ENCODE measurements at places on chromosomes 7 and 10.

DNA sequence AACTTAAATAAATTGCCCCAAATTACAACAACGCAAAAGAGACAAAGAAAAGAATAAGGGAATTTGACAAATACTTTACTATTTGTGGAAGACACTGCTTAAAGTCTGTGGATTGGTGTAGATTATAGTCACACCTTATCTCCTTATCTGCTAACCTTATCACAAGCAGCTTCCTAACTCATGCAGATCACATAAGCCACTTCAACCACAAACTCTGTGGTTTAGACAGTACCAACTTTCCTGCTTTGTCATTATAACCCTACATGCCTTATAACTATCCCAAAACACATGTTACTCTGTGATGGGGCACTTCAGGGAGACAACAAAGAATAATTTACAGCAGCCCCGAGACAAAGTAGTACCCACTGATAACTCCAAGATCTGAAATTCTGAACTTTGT is 41.5 kb upstream of the PPP3CB start:
- no peak for DNase-seq

DNA sequence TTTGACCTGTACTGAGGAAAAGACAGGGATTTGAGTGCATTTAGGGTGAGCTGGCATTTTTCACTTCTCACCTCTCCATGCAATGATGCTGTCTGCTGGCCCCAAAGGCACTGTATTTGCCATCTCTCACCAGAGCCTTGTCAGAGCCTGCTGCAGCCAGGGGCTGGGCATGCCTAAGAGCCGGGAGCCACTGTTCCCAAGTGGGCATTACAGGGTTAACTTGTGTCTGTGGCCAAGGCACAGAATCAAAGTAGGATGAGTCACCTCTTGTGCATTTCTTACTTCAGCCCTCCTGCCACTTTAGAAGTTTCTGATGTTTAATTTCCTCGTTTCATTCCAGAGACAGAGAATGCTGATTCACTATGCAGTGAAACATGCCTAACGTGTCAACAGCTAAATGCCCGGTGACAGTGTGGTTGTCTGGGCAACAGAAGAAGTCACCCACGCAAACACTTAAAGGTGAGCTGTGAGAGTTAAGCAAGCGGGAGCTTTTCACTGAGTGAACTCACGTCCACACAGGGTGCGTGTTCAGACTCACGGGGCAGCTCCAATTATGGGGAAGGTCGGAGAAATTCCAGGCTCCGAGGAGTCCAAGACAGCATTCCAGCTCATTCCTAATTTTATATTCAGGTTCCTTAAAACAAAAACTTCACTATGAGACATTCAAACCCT is 57.1 kb upstream of the IGFBP3 start:
- DNase-seq, result no peak

DNA sequence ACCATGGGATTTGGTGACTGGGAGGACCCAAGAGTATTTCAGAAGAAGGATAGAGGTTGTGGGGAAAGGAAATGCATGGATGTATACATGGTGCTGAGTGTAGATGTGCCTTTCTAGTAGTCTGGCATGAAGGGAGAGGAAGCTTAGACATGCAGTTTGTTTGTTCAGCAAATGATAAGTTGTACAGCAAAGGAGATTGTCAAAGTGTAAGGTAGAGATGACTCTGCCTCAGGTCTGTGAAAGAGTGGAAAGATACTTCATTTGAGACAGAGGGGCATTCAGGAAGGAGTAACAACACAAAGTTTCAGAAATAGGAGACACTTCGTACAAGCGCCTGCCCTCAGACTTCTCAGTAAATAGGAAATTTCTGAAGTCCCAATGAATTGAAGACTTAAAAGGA is 152.3 kb downstream of the CELF2 start:
- no peak for DNase-seq

DNA sequence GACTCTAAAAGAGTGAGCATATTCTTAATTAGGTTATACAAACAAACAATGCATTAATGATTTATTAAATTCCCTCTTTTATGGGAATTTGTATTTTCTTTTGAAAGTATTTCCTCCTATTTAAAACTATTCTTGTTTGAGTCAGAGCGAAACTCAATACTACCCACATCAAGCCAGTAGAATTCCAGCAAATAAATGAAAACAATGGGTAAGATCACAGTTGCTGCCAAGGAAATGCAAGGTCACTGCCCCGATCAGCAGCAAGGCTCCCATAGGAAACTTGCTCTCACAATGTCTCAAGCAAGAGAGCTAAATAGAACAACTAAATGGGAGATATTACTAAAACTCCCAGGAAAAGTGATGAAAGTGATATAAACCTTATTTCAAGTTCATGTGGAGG is 206.3 kb downstream of the THSD7A start:
- DNase-seq, result no peak

GRCh38 chr7:11194492-11194891 is 220.8 kb downstream of the PHF14 start:
- no peak for DNase-seq

DNA sequence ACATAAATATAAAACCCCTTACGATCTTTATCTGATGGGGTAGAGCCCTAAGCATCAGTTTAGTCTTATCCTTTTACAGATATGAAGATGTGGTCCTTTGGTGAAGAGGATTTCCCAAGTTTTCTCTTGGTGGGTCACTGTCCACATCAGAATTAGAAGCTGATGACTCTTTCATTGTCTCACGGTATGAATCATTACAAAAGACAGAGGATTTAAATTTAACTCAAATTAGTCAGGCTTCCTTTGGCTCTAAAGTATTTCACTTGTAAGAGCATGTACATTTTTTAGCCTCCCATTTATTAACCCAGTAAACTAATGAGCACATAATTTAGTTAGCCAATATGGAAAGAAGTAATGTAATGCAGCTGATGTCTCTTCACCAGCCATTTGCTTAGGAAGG is 49.9 kb upstream of the TMEM26 start:
- no peak for DNase-seq

GRCh38 chr10:46530249-46531186 is 25.9 kb downstream of the GPRIN2 start:
- no peak for DNase-seq

DNA sequence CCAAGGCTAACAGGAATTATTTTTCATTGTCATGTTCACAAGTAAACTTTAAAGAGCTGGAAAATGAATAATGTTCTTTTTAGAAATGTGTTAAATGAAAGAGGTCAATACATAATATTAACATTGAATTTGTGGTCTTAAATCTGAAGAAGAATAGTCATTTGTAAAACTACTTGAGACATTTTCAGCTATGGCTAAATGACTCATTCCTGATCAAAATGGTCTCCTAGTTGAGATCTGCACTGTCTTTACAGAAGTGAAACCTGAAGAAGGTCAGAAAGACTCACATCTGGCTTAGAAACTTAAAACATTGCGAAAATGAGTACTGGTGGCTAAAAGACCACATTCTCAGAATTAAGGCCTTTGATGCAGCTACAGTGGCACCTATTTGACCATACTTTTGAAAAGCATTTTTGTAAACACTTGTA is 5.9 kb downstream of the PIK3CG start:
- no peak for DNase-seq

- DNase-seq, result no peak
Observed at GRCh38 chr10:96714746-96715255, 5.5 kb downstream of the PIK3AP1 start.

GRCh38 chr10:122362621-122363020 is 11.9 kb upstream of the PLEKHA1 start:
- no peak for DNase-seq

- no peak for DNase-seq
Observed at GRCh38 chr7:119270045-119270464, 1002.9 kb upstream of the KCND2 start.

DNA sequence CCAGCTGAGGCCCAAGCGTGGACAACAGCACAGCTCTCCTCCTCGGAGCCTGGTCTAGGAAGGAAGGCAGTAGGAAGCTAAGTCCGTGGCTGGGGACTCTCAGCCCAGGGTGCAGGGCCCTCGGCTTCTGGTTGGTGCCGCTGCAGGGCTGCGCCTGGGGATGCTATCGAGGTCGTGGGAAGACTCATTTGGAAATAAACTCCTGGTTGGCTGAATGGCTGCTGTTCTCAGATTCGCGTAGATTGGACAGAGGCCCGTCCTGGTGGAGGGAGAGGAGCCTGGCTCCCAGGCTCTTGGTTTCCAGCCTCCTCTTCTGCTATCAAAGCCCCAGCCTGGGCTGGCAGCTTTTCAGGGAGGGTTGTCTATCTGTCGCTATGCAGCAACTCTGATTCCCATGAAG is 152.6 kb upstream of the FZD8 start:
- no peak for DNase-seq

DNA sequence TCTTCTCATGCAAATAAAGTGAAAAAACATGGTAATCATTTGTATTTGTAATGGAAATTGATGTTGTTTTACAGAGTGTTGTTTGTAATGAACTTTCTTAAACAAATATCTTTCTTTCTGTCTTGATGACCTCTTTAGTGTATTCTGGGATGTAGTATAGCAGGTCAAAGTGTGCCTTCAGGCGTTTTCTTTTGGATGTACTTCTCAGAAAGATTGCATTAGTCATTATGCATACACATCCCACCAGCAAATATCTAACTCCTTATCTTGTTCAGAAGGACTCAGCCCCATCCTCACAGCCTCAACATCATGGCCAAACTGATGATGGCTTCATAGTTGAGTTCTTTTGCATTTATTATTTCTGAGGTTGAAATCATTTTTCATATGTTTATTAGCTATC is 124.7 kb downstream of the LRRC18 start:
- DNase-seq, result no peak

DNA sequence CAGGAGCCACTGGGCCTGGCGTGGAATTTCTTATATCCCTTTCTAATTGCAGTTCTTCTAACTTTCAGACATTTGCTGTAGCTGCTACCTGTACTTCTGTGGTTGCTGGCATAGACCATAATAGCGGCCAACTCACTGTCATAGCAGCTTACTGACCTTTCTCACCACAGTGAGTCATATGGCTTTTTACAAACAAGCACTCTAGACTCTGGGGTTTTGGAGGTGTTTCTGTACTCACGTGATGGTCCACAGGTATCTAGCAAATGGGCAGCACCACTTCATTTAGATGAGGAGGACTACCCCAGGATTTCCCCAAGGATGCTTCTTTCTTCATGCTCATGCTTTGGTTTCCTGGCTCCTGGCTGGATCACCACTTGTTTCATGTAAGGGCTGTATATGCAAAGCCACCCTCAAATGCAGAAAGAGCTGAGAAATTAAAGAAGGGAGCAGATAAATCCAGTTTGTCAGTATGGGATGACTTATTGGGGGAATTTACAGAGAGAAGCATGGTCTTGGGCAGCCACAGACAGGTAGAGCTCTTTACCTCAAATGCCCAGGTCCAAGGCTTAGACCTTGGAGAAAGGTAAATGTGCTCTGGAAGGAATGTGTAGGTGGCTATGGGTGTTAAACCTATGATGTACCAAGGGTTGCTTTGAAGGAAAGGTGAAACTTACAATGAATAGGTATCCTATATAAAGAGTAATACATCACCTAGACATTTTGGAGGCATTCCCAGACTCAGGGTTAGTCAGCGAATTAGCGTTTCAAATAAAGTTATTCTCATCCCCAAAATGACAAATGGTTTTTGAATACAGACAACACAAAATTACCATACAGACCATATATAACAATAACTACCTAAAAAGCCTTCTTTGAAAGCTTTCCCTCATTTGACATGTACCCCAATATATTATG is 15.9 kb upstream of the SLC25A16 start:
- DNase-seq, result no peak

DNA sequence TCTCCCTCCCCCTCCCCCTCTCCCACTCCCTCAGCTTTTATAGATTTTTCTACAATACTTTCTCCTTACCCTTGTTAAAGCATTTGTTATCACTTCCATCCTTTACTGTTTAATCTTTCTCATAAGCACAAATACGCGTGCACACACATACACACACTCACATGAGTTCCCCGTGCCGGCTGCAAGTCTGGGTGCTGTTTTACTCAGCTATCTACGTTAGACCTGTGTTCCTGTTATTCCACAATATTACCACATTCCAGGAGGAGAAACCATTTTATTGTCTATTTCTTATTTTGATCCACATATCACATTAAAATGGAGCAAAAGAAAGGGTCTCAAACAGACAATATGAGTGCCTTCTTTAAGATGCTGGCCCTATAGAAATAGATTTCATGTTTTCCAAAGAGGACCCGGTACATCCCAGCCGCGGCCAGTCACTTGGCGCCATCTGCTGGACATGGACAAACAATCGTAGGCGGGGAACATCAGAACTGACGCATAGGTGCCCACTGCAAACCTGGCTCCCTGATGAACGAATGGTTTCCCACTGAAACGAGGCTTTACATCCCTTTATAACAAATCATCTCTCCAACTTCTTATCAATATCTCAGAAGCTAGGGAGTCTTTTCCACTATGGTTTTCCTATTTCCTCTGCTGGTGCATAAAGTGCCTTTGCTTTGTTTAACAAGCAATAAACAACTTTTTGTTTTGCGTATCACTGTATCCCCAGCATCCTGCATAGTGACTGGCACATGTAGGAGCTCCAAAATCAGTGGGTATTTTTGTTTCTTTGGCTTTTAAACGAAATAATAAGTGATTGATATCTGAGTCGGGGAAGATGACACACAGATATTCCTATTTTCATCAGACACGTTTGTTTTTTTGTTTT is 25.2 kb upstream of the OPTN start:
- DNase-seq, result peak; percentile 30

GRCh38 chr10:27513451-27514191 is 9.5 kb downstream of the RAB18 start:
- DNase-seq, result no peak

DNA sequence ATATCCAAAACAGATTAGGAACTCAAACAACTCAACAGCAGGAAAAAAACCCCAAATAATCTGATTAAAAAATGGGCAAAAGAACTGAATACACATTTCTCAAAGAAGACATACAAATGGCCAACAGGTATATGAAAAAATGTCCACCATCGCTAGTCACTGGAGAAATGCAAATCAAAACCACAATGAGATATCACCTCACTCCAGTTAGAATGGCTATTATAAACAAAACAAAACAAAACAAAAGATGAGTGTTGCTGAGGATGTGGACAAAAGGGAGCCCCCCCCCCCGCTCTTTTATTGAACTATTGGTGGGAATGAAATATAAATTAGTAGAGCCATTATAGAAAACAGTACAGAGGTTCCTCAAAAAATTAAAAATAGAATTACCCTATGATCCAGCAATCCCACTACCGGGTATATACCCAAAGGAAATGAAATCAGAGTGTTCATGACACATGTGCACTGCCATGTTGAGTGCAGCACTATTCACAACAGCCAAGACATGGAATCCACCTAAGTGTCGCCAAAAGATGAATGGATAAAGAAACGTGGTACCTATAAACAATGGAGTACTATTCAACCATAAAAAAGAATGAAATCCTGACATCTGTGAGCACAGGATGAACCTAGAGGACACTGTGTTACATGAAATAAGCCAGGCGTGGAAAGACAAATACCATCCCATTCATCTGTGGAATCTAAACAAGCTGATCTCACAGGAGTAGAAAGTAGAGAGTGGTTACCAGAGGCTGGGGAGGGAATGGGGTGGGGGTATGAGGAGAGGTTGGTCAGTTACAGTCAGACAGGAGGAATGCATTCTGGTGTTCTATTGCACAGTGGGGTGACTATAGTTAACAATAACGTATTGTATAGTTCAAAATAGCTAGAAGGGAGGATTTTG is 78.1 kb upstream of the RHEB start:
- DNase-seq, result no peak
